ENCODE measurements at places on chromosomes 4 and X.
A peak's percentile ranks its signal among the peaks of the same experiment; 100 is the strongest.

GRCh38 chr4:109126856-109127255 is 175.6 kb downstream of the COL25A1 start:
- no peak for DNase-seq

- DNase-seq: no peak
Measured at GRCh38 chr4:188246488-188246887, 107.2 kb downstream of the TRIML1 start.

DNA sequence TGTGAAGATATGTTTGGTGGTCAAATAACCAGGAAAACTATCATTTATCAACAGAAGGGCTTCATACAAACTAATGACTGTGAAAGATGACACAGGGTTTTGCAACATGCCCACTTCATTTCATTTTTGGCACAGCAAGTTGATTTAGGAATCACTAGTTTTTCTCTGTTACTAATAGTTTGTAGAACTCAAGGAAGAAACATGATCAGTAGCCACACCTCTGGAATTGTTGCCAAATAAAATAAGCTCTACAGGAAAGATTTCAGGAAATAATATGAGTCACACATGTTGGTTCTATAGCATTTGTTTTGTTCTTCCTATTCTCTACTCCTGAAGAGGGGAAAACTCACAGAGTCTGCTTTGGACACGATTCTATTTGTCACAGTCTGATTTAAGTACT is 255.4 kb downstream of the TLL1 start:
- no peak for DNase-seq

- no peak for DNase-seq
Measured at GRCh38 chr4:165972747-165973146, 99.7 kb downstream of the TLL1 start.

DNA sequence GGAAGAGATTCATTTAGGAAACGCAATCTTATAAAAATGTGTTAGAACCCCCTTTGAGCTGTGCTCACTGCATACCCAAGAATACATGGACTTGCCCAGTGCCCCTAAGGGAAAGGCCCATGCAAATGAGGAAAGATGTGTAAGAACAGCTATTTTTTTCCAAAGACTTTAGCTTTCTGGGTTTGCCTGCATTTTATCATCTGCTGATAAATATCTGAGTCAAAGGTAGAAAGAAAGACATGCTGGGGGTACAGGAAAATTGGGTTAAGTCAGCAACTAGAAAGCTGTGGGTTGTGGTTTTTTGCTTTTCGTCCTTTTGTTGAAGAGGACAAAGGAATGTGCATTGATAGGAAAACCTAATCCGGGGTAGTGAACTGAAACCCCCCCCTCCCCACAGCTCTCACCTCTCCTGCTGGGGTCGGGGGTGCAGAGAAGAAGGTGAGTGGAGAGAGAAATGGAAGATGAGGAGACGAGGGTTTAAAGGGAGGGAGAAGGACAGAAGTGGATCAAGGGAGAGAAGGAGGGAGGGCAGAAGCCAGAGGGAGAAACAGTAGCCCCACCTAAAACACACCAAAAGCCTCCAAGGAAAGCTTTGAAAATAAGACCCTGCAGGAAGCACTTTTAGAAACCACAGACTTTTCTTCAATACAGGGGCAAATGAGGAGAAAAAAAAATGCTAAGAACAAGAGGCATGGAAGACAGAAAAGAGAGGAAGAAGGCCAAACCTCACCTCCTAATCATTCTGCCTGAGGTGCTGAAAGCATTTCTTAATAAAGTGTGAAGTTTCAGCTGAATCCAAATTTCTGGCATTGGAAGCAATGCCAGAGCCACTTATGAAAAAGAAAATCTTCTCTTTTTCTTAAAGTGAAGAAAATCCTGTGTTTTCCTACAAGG is 49.3 kb downstream of the KDR start:
- no peak for DNase-seq

DNA sequence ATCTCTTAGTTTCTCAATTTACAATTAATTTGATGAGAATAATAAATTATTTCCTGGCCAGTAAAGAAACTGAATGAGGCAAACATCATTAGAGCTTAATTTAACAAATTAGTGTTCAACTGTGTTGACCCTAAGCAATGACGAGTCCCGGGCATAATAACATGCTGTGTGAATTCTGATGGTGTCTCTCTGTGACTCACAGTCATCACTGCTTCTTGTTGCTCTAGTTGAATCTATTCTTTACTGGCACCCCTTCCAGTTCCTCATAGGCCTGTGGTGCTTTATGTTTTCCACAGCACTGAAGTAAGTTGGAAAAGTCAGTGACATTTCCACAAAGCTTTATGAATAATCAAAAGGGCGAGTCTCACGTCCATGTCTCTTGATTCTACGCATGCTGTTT is 57.7 kb upstream of the SLC7A11 start:
- peak; percentile 47 for DNase-seq
